C1 segment of cervical spinal cord (tissue), 14 donors: ENCODE measurements at places on chromosomes 12 and 14.

DNA sequence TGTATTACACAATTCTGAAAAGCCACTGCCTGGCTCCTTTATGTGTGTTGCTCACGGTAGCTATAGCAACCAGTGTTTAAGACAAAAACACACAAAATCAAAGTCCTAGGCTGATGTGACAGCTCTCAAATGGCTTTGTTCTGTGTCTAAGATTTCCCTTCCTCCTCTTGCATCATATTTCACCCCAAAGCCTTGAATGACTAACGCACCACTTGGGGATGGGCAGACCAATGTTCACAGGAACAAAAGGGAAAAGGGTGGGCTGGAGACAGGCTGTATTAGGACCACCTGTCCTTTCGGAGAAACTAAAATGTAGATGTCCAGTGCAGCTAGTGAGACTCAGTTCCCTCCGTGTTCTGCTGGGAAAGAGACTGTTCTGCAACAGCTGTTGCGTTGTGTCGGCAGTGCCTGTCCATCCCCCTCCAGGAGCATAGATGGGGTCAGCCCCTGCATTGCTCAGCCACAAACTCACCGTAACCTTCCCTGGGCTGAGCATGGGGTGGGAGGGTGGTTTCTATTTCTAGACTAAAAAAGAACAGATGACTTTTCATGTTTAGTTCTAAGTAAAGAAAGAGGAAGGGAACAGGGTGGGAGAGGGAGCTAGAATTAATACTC is 26.8 kb upstream of the DAAM1 start:
- no peak for DNase-seq

DNA sequence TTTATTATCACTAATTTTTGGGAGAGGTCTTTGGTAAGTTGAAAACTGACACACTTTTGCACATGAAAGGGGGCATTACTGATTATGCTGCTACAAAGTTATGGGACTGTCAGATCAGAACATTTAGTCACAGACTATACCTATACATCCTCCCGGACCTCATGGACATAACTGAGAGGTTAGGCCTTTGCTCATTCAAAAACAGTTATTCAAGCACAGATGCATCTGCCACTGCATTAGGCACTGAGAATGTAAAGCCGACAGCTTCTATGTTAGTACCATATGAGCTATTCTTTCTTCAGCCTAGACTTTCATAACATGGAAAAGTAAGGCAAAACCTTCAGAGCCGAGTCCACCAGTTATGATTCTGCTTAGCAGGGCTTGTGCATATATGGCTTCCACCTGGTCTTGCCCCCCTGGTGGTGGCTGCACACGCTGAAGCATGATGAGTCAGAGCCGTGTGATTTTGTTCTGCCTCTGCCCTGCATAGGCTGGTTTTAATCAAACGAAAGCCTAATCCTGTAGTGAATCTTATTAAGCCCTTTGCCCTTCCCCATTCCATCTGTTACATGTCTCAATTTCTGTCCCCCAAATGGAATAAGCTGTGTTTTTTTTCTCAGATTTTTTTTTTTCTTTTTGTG is 21.8 kb upstream of the RNU6-8 start:
- no peak for DNase-seq

DNA sequence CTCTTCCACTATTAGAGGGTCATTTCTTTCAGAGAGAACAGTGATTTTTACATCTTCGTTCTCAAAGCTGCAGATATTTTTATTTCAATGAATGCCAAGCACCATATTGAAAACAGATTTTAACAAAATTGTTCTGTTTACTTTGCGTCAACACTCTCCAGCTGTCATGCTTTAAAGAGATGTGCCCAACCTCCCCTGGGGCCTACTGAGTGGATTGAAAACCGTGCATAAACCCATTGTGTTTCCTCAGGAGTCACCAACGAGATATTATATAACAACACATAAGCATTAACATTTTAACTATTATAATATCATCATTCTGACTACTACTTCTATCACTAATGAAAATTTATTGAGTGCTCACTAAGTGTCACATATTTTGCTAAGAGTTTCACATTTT is 81.6 kb downstream of the MYF5 start:
- DNase-seq: no peak

GRCh38 chr12:46430340-46430948 is 57.9 kb upstream of the SLC38A2 start:
- DNase-seq: no peak

DNA sequence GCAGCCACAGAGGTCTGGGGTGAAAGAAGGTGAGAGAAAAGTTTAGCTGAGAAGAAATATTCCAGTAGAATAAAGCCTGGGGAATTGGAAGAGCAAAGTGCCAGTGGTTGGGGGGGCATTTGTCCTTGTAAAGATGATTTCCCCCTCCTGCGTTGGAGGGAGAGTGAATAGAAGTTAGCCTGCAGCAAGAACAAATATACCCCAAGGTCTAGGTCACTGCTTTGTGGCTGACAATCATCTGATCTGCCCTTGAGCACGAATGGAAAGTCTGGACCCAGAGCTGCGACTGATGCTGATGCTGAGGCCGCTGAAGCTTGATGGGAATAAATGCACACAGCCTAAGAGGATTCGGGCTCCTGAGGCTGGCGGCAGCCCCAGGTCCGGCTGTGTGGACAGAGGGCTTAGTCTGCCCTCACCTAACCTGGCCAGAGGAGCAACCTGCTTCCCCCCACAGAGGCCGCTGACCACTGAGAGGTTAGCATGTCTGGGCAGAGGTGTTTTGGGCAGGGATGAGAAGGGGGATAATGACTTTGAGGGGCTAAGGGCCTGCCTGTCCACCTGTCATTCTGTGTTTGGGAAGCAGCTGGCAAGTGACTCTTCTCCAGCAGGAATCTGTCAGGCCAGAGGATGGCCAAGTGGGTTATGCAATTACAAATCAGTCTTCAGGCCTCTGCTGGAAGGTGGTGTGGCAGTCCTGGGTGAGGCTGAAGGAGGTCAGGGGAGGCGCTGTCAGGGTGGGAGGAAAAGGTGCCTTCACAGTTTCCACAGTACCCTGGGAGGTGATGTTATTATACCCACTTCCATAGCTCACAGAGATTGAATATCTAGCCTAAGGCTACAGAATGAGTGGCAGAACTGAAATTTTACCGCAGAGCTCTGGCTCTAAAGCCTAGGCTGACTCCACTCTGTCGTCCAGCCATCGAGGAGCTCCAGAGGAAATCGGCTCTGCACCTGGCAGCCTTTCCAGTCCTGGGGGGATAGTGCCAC is 11.7 kb downstream of the TUBA1C start:
- no peak for DNase-seq

DNA sequence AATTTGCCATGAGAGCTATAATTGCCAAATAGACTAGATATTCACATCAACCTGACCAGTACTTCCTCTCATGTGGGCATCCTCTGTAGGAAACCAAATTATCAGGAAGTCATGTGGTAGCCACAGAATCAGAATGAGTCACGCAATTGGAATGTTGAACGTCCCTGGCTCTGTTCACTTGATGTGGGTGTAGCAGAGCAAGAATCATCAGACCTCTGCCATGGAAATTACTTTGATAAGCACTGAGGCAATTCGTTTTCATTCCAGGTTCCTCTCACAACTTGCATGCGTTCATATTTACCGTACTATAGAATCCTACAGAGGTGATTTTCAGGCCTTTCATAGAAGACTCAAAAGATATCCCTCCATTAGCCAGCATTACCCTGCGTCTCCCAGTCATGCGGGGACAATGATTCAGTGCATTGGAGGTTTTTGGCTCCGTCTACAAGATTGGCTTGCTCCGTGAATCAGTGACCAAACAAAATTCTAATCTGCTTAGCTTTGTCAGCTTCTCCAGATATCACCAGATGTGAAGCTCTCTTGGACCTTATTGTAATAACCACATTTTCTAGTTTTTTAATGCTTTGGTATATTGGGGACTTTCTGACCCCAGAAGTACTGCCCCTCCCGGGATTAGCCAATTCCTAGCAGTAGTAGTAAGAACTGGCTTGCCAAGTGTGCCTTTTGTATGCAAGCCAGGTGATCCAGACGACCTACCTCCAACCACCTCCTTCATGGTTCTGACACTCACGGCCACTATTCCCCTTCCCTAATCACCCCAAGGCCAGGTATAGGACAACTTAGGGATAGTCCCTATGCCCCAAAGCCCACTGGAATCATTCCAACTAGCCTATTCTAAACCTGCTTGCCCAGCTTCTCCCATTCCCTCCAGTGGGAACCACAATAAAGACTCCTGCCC is 133.4 kb downstream of the KICS2 start:
- DNase-seq: no peak

DNA sequence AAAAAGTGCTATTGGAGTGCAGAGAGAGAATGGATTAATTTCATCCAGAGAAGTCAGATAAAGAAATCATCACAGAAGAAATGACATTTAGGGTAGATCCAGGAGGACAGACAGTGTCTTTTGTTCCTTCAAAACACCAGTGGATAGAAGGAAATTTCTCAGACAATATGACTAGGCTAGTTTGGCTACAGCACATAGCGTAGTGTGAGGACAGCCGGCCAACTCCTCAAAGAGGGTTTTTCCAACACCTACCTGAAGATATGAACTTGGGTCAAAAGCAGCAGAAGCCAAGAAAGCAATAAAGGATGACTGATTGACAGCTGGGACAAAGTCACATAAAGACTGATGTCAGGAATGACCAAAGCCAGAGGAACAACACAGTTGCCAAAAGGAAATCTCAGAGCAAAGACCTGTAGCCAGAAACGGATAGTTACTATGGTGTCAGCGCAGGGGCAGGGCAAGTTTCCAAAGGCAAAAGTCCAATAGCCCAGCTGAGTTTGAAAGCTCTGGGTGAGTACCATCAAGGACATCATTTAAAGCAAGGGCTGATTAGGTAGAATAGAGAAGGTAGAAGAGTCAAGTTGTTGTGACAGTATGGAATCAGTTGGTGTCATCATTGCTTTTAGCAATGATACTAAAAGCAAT is 58.7 kb upstream of the PDE3A start:
- no peak for DNase-seq

DNA sequence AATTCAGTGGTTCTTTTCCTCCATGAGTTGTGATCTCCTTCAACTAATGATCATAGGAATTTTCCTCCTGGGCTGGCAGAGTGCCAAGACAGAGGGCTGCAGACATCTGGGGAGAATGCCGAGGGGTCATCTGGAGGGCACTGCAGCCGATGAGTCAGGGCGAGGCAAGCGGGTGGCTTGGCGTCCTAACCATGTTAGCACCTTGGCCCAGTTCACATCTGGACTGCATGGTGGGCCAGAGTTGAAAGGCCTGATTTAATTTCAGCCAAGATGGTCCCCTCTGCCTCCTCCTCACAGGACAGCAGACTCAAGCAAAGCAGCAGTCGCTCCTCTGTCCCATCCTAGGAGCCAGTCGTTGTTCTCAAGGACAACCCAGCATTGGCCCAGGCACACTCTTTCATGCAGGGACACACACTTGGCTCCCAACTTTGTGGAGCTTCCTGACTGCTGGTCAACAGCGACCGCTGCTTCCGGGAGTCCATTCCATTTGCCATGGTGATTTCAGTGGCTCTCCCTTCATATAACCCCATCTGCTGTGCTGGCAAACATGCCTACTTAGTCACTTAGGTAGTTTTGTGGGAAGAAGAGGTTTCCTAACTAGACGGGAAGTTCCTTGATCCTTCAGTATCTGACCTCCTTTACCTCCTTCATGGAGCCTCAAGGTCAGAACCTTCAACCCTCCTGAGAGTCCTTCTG is 161.8 kb downstream of the TTC8 start:
- no peak for DNase-seq

- DNase-seq: no peak
Observed at GRCh38 chr12:49893753-49894750, 9.6 kb downstream of the FAIM2 start.

- DNase-seq: no peak
Observed at GRCh38 chr14:74389980-74390379, 36.0 kb downstream of the SYNDIG1L start.

- no peak for DNase-seq
Observed at GRCh38 chr14:97178781-97179180, 381.6 kb downstream of the VRK1 start.

- no peak for DNase-seq
Observed at GRCh38 chr12:50203691-50204090, 36.5 kb upstream of the CERS5 start.

DNA sequence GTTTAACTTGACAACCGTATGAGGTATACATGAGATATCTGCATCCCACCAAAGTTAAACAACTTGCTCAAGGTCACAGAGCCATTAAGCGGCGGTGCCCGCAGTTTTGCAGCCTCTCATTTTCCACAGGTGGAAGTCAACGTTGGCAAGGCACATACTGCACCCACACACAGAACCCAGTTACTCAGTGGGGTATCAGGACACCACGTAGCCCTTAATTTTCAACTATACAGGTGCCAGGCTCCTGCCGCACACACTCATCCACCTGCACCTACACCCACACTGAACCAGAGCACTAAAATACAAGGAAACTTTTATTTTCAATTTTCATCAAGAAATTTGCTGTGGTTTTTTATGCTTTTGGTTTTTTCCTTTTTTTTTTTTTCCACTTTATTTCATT is 1.7 kb upstream of the NOP2 start:
- no peak for DNase-seq

GRCh38 chr14:95341564-95341963 is 21.9 kb upstream of the CLMN start:
- no peak for DNase-seq

GRCh38 chr12:89340861-89341260 is 11.4 kb downstream of the DUSP6 start:
- no peak for DNase-seq

DNA sequence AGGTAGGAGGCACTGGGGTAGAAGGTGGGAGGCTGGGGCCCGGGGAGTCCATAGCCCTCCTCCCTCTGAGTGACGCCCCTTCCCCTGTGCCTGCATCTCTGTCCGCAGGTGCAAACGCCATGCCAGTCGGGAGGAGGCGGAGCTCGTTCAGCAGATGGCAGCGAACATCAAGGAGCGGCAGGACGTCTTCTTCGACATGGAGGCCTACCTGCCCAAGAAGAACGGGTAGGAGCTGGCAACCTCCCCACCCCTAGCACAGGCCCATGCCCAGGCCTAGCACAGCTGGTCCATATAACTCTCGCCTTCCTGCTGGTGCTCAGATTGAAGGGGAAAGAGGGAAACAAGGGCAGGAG is 35.6 kb downstream of the TMEM120B start:
- DNase-seq: no peak

DNA sequence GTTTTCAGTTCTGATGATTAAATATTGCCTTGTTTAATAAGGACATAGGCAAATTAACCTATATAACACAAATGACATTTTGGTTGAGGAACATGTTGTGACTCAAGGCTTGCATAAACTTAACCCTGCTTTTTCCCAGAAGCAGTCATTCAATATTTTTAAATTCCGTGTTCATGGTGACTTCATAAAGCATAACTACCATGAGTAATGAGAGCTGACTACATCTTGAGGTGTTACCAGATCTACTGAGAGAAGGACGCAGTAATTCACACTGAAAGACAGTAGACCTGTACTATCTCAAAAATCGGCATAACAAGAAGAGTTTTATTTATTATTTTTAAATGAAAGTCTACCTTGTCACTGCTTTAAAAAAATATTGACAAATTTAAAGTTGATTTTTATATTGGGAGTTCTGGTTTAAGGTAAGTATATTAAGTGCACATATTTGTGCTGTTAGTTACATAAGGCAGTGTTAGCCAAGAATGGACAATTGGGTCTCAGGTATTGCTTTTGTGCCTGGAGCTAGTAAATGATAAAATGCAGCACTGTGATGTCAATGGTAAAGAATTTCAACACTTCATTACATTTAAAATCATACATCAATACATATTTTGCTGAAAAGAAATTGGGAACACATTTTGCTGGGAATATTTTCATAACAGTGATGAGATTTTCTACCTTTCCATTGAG is 1198.5 kb downstream of the FSCB start:
- no peak for DNase-seq
